ENCODE measurements at places on chromosomes 5 and 9. TPM values are rescaled to one million over a fixed set of nuclear protein-coding genes. Genes with fewer than 3 reads are reported as not detected.

DNA sequence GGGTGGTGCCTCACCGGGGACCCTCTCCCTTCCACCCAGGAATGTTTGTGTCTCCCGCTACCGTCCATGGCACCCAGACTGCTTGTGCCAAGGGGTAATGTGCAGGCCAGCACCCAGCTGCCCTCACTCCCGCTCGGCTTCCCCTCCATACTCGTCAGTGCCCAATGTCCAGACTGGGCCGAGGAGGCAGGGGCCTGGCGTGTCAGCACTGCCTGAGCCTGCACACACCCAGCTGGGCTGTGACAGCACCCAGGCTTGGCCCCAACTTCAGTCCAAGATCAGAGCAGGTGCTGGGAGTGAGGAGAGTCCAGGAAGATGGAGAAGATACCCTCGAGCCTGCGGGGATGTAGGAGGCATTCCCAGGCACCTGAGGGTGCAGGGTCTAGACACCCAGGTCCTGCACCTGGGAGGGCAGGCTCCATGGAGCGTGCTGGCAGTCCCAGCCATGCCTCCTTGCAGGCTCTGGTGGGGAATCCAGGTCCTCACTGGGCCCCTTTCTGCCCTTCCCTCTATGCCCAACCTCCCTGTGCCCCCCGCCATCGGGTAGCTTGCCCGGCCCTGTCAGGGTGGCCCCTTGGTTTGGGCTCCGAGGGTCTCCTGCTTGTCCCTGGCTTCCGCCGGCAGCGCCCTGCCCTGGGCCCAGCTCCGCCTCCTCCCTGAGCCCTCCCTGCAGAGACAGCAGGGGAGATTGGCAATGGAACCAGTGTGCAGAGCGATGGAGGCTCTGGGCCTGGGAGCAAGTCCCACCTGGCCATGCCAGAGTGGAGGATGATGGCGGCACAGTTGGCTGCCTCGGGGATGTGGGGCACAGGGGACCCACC, 250.8 kb upstream of the EDIL3 start:
- no peak overlapping the region for H3K27ac ChIP-seq
- H3K27me3 ChIP-seq, result no peaks in the 10 kb centered on the region
- DNase-seq, result no peak
- no peaks in the 10 kb centered on the region for H3K36me3 ChIP-seq
- no peaks in the 10 kb centered on the region for H3K4me1 ChIP-seq

DNA sequence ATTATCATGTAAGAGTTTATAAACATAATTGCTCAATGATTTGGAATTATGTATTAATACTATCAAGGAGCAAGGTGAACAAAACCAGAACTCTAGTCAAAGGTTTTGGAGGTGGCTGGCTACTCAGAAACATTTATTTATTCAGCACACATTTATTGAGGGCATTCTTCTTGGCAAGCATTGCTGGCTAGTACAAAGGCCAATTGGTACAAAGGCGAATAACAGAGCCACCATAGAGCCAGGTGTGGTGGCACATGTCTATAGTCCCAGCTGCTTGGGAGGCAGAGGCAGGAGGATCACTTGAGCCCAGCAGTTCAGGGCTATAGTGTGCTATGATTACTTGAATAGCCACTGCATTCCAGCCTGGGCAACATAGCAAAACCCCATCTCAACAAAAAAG, 242.1 kb downstream of the CWC27 start:
- no peak overlapping the region for H3K4me3 ChIP-seq
- H3K36me3 ChIP-seq, result no peaks in the 10 kb centered on the region
- DNase-seq, result no peak
- no peaks in the 10 kb centered on the region for H3K27me3 ChIP-seq
- no peaks in the 10 kb centered on the region for H3K4me1 ChIP-seq

- H3K4me1 ChIP-seq, result peaks cover 3% of the 10 kb centered on the region
- H3K4me3 ChIP-seq, result no peak overlapping the region
- no peak overlapping the region for H3K27ac ChIP-seq
- DNase-seq, result no peak
- no peaks in the 10 kb centered on the region for H3K27me3 ChIP-seq
Measured at GRCh38 chr5:124527220-124527991, 219.0 kb downstream of the ZNF608 start.

DNA sequence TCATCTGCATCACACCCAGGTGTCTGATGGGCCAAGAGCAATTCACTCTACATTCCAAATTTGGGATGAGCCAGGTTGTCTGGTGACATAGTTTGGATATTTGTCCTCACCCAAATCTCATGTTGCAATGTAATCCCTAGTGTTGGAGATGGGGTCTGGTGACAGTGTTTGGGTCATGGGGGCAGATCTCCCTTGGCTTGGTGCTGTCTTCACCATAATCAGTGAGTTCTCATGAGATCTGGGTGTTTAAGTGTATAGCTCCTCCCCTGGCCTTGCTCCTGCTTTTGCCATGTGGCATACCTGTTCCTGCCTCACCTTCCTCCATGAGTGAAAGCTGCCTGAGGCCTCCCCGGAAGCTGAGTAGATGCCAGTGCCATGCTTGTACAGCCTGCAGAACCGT, 7.4 kb upstream of the SIL1 start:
- no peaks in the 10 kb centered on the region for H3K36me3 ChIP-seq
- H3K27ac ChIP-seq, result no peak overlapping the region
- DNase-seq, result no peak
- H3K4me1 ChIP-seq, result no peaks in the 10 kb centered on the region
- no peak overlapping the region for H3K4me3 ChIP-seq
- H3K27me3 ChIP-seq, result no peaks in the 10 kb centered on the region

DNA sequence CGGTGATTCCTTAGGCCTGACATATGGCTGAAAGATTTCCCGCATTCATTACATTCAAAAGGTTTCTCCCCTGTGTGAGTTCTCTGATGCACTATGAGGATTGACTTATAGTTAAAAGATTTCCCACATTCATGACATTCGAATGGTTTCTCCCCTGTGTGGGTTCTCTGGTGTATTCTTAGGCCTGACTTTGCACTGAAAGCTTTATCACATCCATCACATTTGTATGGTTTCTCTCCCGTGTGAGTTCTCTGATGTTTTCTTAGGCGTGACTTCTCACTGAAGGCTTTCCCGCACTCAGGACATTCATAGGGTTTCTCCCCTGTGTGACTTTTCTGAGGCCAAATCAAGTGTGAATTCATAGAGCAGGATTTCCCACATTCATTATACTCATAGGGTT, 35.8 kb downstream of the ZNF782 start:
- DNase-seq, result no peak
- H3K36me3 ChIP-seq, result peaks cover 32% of the 10 kb centered on the region
- no peaks in the 10 kb centered on the region for H3K4me1 ChIP-seq
- no peak overlapping the region for H3K27ac ChIP-seq
- peak overlapping the region; percentile 2 for H3K4me3 ChIP-seq

DNA sequence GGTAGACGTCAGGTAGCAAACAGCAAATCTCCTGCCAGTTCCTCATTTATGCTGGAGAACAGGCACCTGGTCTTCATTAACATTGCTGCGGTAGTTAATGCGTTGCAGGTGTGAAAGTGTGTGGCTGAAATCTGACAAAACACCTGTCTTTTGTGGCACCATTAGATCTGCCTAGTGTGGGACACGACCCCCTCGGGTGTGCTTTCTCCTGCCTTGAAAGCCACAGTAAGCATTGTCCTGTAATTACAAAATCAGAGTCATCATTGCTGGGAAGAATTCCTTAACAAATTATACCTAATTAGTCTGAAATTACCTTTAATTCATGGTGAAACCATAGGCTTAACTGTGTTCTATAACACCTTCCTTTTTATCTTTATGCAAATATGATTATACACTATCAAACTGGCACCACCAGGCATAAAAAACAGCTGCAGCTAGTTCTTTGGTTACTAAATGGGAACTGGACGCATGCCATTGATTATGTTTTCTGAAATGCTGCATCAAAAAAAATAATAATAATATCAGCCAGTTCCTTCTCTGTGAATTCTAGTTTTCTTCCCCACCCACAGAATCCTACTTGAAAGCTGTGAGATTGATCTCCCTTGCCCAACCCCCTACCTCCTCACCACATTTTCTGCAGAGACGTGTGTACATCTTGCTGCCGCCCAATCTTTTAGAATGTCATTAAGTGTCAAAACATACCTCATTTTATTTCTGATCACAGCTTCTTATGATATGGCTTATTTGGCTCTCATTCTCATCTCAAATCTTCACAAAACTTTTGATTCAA, 374.0 kb downstream of the NFIB start:
- DNase-seq, result no peak
- no peaks in the 10 kb centered on the region for H3K36me3 ChIP-seq
- peaks cover 19% of the 10 kb centered on the region for H3K4me1 ChIP-seq
- H3K27me3 ChIP-seq, result no peaks in the 10 kb centered on the region
- H3K27ac ChIP-seq, result no peak overlapping the region
- no peak overlapping the region for H3K4me3 ChIP-seq

GRCh38 chr9:98084396-98084795, 27.9 kb downstream of the NANS start:
- no peak for DNase-seq
- H3K4me1 ChIP-seq, result peaks cover 5% of the 10 kb centered on the region
- H3K27ac ChIP-seq, result no peak overlapping the region
- peaks cover 10% of the 10 kb centered on the region for H3K36me3 ChIP-seq

DNA sequence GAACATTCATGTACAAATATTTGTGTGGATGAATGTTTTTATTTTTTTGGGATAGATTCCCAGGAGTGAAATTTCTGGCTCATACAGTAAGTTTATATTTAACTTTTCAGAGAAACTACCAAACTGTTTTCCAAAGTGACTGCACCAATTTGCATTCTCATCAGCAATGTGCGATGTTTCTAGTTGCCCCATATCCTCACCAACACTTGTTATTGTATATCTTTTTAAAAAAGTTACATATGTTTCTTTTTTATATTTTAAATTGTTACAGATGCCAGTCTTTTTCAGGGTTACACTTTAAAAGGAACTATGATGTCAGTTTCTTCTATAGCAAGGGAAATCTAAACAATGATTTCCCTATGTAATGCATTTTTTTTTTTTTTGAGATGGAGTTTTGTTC, 49.1 kb upstream of the SEMA4D start:
- no peak for DNase-seq
- no peaks in the 10 kb centered on the region for H3K36me3 ChIP-seq
- no peak overlapping the region for H3K4me3 ChIP-seq
- no peaks in the 10 kb centered on the region for H3K4me1 ChIP-seq

GRCh38 chr9:3954331-3955304, 345.2 kb downstream of the GLIS3 start:
- no peak overlapping the region for H3K4me3 ChIP-seq
- H3K27ac ChIP-seq, result peak overlapping the region; percentile 48
- no peak for DNase-seq
- H3K36me3 ChIP-seq, result no peaks in the 10 kb centered on the region

The OCLN gene
- 6.5 TPM for polyA plus RNA-seq

The GABRA1 gene
- not detected for polyA plus RNA-seq

The RLN2 gene
- polyA plus RNA-seq, result 0.50 TPM

The PCDHGA11 gene
- 0.18 TPM for polyA plus RNA-seq

The TAF11L10 gene
- polyA plus RNA-seq, result not detected

The TEX48 gene
- 0.46 TPM for polyA plus RNA-seq

The PCDHA1 gene
- polyA plus RNA-seq, result 0.21 TPM
